RCC 7860 (cell line): ENCODE measurements at places on chromosomes 6 and 20.

- DNase-seq: no peak
Observed at GRCh38 chr6:145836772-145837171, 22.2 kb upstream of the FBXO30 start.

DNA sequence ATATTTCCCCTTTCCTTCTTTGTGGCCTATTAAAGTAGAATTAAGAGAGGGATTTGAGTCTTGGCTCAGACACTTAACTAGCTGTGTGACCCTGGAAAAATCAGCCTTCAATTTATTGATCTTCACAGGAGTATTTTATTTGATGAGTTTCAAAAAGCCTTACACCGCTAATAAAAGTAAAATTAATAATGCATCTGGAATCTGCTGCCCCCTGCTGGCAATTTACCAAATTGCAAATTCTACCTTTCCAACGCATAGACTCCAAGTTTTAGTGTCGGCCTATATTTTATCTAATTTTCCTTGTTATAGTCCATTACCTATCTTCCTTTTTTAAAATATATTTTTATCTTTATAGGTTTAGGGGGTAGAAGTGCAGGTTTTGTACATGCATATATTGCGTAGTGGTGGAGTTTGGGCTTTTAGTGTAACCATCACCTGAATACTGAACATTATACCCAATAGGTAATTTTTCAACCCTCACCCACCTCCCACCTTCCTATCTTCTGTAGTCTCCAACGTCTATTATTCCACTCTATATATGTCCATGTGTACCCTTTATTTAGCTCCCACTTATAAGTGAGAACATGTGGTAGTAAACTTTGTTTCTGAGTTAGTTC is 46.3 kb downstream of the GOPC start:
- no peak for DNase-seq

GRCh38 chr20:5797843-5798462 is 47.8 kb downstream of the SHLD1 start:
- DNase-seq: no peak

- no peak for DNase-seq
Observed at GRCh38 chr6:69263297-69263696, 533.5 kb downstream of the LMBRD1 start.

GRCh38 chr6:106913111-106913510 is 61.4 kb downstream of the CD24 start:
- DNase-seq: no peak

GRCh38 chr20:59708326-59708725 is 104.0 kb downstream of the PHACTR3 start:
- no peak for DNase-seq

- no peak for DNase-seq
Observed at GRCh38 chr6:170553534-170554012, 466 bp upstream of the PSMB1 start.

GRCh38 chr20:30376767-30377658 is 880.5 kb upstream of the DEFB115 start:
- peak; percentile 80 for DNase-seq

DNA sequence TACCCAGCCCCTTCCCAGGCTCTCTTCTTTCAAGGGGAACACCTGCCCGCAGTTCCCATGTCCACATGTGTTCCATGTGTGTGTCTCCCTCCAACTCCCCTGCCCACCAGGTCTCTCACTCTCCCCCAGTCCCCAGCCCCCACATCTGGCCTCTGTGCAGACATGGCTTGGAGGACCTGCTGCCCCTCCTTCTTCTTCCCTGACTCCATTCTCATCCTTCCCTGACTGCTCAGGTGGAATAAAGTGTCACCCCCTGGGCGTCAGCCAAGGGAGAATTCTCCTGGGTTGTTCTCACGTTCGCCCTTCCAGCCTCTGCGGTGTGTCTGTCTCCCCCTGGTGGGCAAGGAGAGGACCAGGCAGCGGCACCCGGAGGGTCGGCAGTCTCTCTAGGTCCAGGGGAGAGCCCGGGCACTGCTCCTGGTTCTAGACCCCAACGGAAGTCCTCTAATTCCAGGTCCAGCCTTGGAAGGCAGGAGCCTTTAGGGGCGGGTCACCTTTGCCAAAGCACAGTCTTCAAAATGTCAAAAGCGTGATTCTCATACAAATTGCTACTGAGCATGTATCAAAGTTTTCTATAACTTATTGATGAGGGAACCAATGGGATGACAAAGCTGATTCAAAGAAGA is 50.5 kb downstream of the EBF4 start:
- peak; percentile 40 for DNase-seq

GRCh38 chr6:135791441-135791840 is 60.1 kb upstream of the PDE7B start:
- DNase-seq: no peak

DNA sequence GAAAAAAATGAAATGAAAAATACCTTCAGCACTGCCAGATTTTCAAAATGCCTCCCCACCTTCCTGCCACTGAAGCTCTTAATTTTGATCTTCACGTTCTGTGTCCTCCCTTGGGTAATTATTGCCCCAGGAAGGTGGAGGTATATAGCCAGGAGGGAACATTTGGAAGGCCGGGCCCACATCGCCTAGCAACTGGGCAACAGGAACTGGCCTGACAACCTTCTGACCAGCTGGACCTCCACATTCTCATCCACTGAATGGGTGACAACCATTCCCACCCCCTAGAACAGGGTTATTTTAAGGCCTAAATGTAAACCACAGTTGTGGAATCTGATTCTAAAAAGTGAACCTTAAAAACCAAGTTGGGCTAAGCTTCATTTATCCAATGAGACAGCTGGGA is 3.2 kb downstream of the RRBP1 start:
- DNase-seq: no peak

DNA sequence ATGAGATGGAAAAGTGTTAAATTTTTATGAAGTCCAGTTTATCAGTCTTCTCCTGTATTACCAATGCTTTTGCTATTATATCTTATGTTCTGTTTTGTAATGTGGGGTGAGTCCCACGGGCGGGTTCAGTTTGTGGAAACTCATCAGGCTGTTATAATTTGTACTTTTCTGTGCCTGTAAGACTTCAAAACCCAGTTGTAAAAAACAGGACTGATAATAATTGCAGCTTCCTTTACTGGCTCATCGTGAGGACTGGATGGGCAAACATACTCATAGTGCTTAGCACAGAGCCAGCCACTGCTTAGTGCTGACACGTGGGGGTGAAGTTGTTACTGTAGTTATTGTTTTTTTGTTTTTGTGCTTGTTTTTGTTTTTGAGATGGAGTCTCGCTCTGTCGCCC is 45.6 kb downstream of the TGM2 start:
- no peak for DNase-seq

DNA sequence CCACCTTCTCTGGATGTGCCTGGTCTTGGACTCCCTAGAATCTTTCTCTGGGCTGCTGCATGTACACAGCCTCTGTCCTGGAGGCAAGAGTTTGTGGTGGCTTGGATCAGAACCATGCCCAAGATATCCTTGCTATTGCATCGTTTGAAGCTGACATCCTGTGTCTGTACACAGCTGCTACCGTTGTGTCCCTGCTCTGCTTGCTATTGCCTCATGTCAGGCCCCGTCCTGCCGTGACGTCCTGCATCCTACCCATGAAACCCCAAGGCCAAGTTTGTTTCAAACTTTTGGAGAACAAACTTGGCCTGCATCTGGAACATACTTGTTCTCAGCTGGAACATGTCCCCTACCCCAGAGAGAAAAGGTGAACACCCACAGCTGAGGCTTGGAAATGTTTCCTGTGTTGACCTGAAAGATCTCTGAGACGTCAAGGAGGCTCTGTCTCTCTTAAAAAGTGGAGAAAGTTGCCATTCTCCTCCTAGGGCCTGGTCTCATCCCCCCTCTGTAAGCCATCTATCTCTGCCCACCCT is 78.1 kb downstream of the HFE start:
- DNase-seq: no peak

DNA sequence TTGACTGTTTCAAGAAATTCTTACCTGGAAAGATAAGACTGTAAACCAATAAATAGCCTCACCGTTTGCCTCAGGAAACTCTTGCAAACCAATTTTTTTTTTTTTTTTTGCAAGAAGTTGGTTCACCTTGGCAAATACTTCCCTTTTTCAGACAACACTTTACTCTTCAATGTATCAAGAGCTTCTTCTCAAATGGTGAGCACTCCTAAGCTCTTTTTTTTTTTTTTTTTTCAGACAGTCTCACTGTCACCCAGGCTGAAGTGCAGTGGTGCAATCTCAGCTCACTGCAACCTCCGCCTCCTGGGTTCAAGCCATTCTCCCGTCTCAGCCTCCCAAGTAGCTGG is 22.7 kb upstream of the SNTA1 start:
- DNase-seq: no peak

GRCh38 chr20:2708073-2708415 is 15.5 kb downstream of the EBF4 start:
- no peak for DNase-seq
